Amniotic stem cell (primary cell): ENCODE measurements at places on chromosomes 5 and 9.

DNA sequence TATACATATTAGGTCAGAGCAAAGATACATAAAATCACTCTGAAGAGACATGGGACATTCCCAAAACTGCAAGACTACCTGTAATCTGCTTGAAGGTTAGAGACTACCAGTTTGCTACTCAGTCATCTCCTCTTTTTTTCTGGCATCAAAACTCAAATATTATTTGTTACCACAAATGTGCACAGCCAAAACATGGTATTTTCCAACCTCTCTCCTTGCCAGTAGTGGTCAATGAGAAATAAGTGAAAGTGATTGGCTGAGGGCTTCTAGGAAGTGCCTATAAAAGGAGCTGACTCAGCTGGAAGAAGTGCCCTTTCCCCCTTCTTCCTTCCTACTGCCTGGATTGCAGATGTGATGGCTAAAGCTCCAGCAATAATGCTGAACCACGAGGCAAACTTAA is 13.8 kb downstream of the GZMK start:
- no peak for DNase-seq

- DNase-seq: no peak
These were observed 137.3 kb downstream of the SEMA6A start for GRCh38 chr5:116437351-116437705.

DNA sequence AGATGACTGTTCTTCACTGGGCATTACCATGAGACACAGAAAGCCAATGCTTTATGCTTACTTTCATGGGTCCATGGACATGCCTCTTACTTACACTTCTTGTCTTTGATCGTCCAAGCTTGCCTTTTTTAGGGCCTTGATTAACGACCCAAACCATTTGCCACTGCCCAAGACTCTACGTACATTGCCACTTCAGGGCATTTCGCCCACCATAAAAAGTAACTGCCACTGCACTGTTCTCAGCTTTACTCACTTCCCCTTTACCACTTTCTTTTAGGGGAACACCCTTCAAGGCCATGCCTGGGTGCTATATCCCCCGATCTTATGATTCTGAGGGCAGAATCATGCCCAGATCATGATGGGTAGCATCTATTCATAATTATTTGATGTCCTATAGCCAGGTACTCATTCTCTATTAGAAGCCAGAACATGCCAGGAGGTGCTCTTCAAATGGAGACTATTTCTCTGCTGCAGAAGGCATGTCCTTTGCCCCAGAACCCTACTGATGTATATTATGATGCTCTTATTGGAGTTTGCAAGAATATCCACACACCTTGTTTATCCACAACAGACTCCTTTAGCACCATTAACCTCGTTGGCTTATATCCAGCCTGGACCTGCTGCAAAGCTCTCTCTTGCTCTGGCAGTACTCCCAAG is 64.1 kb upstream of the RAD23B start:
- no peak for DNase-seq

GRCh38 chr5:135432113-135432512 is 15.0 kb downstream of the DCANP1 start:
- no peak for DNase-seq

DNA sequence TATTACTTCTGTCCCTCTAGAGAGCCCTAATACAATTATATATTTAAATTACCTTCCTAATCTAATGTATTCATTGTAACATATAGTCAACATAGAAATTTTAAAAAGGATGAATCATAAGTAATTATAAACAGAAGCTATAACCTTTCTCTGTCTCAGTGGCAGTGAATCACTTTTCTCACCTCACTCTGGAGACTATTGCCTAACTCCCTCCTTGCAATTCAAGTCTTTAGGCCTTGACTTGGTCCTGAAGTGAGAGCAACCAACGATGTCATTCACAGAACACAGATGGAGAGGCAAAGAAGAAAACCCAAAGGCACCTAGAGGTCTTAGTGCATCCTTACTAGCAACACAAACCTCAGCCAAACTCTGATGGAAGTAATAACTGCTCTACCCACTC is 133.3 kb upstream of the DPYSL3 start:
- DNase-seq: no peak

GRCh38 chr5:54571462-54571861 is 53.9 kb downstream of the SNX18 start:
- DNase-seq: no peak

- DNase-seq: no peak
These were observed 162.7 kb upstream of the TSLP start for GRCh38 chr5:110908848-110909247.

DNA sequence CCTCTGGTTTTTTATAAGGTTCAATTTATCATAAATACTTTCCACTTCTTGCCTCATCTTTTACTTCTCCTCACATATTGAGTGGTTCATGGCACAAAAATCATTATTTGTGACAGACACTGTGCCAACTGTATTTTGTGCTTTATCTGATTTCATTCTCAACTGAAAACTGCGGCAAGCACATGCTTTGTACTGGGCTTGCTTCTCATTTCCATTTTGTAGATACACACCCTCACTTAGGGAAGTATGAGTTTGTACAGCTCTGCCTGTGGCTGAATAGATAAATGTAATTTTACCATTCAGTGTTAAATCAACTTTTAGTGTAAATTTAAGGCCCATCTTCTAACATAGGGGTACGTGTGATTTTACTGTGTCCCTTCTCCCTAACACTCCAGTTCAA is 83.6 kb downstream of the ANXA2R start:
- DNase-seq: no peak

DNA sequence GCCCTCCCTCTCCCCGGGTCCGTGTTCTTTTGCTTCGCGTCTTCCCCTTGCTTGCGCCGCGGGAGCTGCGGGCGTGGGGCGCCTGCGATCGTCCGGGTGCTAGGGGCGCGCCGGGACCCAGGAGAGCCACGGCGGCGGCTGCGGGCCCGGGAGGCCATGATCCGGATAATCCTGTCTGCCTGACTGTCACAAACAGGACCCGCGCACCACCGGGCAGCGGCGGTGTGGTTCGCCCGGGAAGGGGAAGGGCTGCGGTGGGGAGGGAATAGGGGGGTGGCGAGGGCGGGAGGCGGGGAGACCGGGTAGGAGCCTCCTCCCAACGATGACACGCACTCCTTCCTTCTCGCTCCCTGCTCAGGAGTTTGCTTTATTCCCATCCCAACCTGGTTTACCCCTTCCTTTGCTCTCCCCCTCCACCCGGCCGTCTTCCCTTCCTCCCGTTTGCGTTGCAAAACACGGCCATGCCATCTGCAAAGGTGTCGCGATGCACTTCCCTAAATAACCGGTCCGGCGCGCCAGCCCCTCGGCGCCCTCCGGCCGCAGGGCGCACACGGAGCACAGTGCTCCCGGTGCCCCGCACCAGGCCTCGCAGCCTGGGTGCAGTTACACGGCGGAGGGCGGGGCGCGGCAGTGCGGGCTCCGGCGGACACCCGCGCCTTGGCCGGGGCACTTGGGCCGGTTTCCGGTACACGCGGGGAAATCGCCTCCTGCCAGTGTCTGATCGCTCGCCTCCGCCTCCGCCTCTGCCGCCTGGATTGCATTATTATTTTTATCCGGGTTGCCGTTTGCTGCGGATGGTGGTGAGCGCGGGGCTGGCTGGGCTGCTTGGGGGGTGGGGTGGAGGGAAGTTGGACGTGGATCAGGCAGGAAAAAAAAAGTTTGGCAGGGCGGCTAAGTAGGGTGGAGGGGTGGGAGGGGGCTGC is 1.5 kb downstream of the SMARCA2 start:
- DNase-seq: peak; percentile 22

- no peak for DNase-seq
These were observed 545 bp downstream of the PALM2AKAP2 start for GRCh38 chr9:109780453-109781033.

DNA sequence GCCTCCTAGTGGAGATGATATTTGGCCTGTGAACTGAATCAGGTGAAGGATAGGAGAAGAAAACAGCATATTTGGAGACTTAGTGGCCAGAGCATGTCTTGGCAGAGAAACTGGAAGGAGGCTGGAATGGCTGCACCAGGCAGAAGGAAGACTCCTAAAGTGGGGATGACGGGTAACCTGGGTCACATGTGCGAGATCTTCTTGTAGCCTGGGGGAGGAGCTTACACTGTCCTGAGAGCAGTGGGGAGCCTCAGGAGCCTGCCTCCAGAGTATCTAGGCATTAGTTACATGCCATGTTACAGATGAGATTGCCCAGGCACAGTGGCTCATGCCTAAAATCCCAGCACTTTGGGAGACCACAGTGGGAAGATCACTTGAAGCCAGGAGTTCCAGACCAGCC is 49.8 kb downstream of the JADE2 start:
- no peak for DNase-seq

GRCh38 chr5:143014017-143014651 is 244.0 kb downstream of the ARHGAP26 start:
- DNase-seq: no peak

GRCh38 chr5:103497781-103498180 is 64.8 kb downstream of the NUDT12 start:
- DNase-seq: no peak

DNA sequence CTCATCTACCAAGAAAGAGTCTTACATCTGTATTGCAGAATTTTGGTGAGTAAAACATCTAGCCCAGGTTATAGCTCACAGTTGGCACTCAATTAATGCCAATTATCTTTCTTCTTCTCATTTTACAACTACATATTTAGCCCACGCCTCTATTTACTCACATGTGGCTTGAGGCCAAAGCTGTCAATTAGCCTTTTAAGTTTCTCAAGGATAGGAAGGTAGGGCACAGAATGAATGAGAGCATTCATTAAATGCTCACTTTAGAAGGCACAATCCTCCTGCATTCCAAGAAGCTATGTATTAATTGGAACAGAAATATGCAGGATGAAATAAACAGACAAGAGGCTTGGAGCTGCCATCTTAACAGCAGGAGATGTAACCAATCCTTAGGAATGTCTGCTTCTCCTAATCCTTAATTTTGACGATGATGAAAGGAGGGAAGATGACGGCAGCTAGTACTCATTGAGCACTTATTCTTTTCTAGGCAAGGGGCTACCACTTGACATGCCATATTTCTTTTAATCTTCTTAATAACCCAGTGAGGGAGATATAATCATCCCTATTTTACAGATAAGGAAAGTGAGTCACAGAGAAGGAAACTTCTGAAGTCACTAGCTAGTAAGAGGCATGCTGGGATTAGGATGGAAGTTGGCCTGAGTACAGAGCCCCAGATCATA is 30.8 kb upstream of the PANK3 start:
- DNase-seq: no peak

- DNase-seq: no peak
These were observed 297.1 kb upstream of the CD180 start for GRCh38 chr5:67493676-67494075.

GRCh38 chr5:50691399-50692016 is 25.1 kb downstream of the PARP8 start:
- DNase-seq: no peak

DNA sequence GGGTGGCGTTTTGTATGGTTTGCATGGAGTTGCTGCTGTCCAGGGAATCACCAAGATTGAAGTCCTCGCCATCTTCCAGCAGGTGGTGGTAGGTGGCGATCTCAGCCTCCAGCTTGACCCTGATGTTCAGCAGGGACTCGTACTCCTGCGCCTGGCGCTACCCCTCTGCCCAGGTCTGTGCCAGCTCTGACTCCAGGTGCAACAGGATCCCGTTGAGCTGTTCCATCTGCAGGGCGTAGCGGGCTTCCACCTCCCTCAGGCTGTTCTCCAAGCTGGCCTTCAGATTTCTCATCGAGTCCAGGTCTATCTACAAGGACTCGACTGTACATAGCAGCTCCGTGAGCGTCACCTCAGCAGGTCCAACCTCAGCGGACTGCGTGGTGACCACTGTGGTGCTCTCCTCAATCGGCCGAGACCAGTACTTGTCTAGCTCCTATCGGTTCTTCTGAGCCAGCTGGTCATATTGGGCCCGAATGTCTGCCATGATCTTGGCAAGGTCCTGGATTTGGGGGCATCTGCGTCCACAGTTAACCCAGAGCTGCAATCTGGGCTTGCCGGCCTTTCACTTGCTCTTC is 1584.8 kb upstream of the ACO1 start:
- DNase-seq: no peak

- no peak for DNase-seq
These were observed 35.3 kb upstream of the PRRC2B start for GRCh38 chr9:131358556-131358955.

DNA sequence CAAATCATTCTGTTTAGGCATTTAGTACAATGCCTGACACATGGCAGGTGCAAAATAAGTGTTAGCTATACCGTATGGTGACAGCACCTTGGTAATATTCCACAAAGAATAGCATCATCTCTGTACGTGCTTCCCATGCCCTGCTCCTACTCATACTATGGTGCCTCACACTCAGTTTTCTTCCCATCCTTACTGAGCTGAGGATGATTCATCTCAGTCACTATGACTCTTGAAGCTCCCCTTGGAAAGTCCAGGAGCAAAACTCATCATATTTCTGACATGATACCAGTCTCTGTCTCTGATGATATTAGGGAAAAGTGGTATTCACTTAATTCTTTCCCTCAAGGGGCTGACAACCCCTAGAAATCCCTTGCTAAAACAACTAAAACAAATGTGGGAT is 423.3 kb downstream of the EFNA5 start:
- DNase-seq: no peak

DNA sequence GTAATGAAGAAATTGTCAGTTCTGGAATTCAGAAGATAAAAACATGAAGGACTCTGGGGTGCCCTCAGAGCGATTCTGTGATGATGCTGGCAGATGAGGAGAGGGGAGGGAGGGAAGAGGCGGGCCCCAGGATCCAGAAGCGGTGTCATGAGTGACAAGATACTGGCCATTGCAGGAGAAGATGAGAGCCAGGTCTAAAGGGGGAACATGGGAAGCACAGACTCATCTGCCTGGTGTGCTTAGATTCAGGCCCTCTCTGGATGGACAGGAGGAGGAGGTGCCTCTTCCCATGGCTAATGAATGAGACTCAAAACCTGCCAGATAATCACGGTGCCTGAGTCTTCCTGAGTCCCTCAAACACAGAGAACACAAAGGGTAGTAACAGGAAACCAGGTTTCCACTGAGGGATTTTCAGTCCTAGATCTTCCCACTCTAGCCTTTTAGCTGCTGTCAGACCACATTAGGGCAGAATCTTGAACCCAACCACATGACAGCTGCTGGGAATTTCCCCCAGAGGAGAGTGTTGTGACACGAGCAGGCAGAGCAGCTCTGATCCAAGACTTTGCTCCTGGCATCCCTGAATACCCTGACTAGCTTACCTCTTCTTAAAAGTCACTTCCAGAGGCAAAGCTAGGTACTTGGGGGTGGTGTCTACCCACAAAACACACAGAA is 28.2 kb upstream of the HSPA9 start:
- no peak for DNase-seq

GRCh38 chr5:96605144-96605837 is 56.9 kb upstream of the CAST start:
- no peak for DNase-seq

- DNase-seq: no peak
These were observed 14.4 kb upstream of the ZNF131 start for GRCh38 chr5:43106290-43106638.
